Urothelium cell line (cell line): ENCODE measurements at places on chromosomes 7 and 10.

- DNase-seq: no peak
These were observed 21.5 kb upstream of the ZNF800 start for GRCh38 chr7:127413962-127414361.

DNA sequence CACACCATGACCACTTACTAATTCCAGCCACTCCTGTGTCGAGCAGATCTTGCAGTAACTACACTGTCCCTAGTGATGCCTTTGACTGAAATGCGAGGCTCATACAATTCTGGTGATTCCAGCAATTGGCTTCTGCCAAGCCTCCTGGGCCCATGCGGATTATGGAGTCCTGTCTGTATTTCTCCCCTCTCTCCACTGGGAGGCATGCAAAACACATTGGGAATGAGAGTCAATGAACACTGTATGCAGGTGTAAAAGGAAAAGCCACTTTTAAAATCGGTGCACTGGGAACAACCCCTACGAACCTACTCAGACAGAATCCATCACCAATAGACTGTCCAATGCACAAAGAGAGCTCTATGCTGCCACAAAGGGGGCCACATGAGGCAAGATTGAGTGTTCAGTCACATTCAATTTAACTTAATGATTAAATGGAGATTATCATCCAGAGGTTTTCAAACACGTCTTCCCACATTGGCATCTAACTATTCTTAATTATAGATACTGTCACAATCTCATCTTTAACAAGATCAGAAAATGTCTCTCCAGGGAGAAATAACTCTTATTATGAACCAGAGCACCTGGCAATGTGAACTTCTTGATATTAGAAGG, 550.6 kb downstream of the GLRX3 start:
- peak; percentile 18 for DNase-seq

GRCh38 chr7:48511080-48511479, 339.8 kb downstream of the ABCA13 start:
- no peak for DNase-seq

DNA sequence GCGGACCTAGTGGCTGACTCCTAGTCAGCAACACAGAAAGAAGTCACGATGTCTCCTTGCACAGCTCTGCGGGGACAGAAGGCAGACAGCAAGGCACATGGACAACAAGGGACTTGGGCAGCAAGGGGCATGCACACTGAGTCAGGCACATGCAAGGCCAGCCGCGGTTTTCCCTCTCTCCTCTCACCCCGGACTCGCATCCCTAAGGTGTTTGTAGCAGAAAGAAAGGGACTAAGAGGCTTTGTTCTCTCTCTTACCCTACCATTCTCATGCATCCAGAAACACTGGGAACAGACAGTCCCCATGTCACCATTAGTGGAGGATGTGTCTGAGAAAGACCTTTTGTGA, 193.3 kb upstream of the PHF14 start:
- no peak for DNase-seq

DNA sequence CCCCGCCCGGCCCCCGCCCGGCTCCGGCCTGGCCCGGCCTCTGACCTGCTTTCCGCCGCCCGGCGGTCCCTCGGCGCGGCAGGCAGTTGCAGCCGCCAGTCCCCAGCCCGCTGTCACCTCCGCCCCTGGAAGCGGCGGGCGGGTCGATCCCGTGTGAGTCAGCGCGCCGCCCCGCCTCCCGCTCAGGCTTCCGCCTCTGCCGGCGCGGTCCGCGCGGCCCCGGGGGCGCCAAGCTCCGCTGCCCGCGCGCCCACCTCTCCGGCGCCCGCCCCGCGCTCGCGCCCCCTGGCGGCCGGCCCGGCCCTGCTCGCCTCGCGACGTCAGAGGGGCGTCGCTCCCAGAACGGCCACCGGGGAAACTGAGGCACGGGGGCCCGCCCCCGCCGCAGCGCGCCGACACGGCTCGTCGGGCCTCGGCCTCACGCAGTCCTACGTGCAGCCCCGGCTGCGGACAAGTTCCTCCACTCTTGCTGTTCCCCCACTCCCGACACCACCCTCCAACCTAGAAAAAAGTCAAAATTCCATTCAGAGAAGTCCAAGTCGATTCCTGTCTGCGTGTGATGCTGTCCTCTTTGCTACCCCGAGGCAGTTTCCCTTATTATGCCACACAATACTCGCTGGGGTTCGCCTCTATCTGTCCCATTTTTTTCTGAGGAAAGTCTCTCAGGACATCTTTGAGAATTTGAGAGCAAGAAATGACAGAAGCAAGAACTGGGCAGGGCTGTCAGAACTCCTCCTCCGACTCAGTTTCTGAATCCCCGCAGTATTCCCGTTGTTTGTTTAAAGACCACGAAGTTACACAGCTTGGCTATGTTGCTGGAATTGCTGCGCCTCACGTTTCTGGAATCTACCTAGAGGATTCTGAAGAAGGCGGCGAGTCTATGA, at the start of gene DNMBP:
TSS of gene DNMBP (minus strand) at position 155 of the 884 bp plus-strand sequence. CDS start 37,823 bp downstream, outside the sequence.
- peak; percentile 96 for DNase-seq

DNA sequence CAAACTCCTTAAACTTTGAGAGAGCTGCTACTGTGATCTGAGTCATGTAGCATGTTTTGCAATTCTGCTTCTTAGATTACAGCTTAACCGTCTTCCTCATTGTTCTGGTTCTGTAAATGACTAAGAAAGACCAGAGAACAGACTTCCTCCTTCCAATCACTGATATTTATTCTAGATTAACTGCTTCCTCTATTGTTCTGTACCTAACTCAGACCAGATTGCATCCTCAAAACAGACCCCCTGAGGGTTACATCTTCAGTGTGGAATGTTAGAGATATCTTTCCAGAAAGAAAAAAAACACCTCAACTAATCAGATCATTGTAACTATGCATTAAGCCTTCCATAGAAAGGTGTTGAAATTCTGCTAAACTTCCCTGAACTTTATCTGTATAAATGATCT, 5.7 kb upstream of the PIP start:
- DNase-seq: no peak

DNA sequence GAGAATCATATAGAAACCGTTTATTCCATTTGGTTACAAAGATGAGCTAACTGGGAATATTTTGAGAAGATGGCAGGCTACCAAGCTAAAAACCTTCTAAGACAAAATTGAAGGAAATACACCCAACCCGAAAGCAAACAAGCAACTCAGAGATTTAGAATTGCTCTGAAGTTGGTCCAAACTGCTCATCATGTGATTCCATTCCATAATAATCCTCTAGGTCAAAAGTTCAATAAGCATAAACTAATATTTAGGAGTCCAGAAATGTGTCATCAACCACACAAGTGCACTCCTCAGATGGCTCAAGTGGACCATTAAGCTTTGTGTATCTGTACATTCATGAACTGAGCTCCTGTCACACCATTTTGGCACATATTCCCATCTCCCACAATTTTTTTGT, 28.7 kb downstream of the DGKI start:
- DNase-seq: no peak

GRCh38 chr7:74233655-74234285, 20.4 kb downstream of the RFC2 start:
- no peak for DNase-seq

GRCh38 chr10:86813101-86813500, 56.7 kb downstream of the BMPR1A start:
- peak; percentile 6 for DNase-seq

- DNase-seq: peak; percentile 21
These were observed 16.9 kb downstream of the PCGF6 start for GRCh38 chr10:103333934-103334520.

GRCh38 chr7:137961200-137962177, 40.4 kb downstream of the CREB3L2 start:
- no peak for DNase-seq

- DNase-seq: no peak
These were observed 272.1 kb downstream of the BMPER start for GRCh38 chr7:34177476-34177875.

DNA sequence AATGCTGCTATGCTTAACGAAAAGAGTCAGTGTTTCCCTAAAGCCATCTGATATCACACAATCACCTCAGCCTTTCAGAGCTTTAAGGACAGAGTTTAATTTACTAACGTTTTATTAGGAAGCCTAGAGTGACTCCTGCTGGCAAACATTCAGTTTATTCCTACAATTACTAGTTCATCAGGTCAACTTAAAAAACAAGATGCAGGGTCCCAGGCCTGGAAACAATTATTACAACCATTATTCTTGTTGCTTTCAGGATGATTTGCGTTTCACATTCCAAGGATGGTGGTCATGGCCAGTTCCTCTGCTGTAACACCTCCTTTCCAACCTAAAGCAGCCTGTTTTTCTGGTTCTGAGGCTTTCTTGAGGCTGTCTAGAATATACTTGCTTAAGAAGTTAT, 1.5 kb upstream of the FAM53B start:
- no peak for DNase-seq

GRCh38 chr7:93723424-93724124, 149.1 kb upstream of the CALCR start:
- DNase-seq: no peak
